ENCODE measurements at places on chromosomes 3 and 15. TPM values are rescaled to one million over a fixed set of nuclear protein-coding genes. Genes with fewer than 3 reads are reported as not detected.

Gene GRAMD2A
- total RNA-seq, result 2.9 TPM

Gene P2RY13
- 1.3 TPM for total RNA-seq

Gene UACA
- total RNA-seq, result 179 TPM

GRCh38 chr15:58865425-58865880, 68.0 kb downstream of the SLTM start:
- DNase-seq, result no peak

DNA sequence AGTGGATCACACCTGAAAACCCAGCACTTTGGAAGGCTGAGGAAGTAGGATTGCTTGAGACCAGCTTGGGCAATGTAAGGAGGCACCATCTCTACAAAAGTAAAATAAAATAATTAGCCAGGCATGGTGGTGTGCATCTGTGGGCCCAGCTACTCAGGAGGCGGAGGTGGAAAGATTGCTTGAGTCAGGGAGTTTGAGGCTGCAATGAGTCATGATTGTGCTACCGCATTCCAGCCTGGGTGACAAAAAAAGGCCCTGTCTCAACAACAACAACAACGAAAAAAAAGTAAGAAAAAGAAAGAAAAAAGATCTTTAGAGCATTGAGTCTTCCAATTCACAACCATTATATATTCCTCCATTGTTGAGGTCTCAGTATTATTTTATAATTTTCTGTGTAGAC, 192.4 kb upstream of the DPH6 start:
- DNase-seq, result no peak

DNA sequence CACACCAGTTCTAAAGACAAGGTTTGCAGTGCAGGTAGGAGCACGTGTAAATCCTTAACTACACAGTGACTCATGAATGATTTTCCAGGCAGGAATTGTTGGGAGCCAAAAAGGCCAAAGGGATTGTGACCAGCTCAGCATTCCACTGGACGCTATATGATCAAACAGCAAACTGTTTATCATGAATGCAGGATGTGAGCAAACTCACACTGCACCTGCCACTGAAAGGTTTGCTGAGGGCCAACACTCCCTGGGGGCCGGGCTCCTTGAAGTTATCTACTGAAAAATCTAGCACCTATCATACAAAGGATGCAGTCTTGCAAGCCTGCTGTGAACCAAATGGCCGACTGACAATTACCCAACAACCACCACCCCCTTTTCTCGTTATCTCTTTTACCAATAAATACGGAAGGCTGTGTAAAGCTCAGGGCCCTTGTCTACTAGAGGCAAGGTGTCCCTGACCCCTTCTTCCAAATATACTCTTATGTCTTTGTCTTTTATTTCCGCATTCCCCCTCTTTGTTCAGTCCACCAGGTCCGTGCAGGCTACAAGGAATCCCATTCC, 11.5 kb upstream of the DNASE1L3 start:
- no peak for DNase-seq

DNA sequence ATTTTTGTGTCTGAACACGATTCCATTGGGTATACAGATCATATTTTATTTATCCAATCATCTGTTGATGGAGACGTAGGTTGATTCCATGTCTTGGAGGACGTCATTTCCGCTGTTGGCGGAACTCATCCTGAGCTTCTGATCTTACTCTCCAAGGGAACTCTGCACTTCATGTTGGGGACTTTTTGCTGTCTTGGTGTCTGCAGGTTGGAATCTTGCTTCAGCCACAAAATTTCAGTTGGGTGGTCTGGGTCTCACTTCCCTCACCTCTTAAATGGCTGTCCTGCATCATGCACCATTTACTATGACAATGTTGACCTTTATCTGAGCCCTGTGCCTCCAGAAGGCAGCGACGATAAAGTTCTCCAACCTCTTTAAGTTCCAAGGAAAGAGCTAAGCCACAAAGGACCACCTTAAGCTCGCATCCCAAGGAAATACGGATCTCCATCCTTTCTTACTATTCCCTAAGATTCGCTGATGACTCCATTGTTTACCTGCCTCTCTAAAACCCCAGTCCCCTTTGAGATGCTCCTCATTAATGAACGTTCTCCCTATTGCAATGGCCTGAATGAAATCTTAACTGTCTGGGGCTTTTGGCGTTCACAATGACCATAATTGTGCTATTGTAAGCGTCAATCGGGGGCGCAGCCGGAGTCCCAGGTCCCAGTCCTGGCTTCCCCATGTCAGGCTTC, 23.1 kb upstream of the RNU6-1 start:
- no peak for DNase-seq

GRCh38 chr3:9396301-9396631, 1.1 kb upstream of the SETD5 start:
- DNase-seq, result peak; percentile 80

GRCh38 chr15:70212963-70213315, 115.2 kb upstream of the TLE3 start:
- no peak for DNase-seq

- no peak for DNase-seq
Observed at GRCh38 chr15:28942046-28942445, 56.3 kb downstream of the APBA2 start.

DNA sequence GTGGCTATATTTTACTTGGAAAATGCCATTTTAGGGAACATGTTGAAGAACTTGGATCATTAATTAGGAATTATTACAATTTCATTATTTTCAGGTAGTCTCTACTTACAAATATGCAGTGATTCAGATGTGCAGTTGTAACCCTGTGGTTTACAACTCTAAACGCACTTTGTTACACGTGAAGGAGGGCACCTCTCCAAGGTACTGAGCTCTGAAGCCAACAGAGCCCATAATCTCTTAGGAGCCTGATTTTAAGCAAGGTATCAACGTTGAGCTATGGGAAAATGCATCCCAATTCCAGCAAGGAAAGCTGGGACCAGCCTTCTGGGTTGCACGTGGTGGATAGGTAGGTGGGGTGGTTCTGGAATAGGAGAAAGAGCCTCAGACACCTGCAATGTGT, 81.5 kb upstream of the FAM3D start:
- no peak for DNase-seq

DNA sequence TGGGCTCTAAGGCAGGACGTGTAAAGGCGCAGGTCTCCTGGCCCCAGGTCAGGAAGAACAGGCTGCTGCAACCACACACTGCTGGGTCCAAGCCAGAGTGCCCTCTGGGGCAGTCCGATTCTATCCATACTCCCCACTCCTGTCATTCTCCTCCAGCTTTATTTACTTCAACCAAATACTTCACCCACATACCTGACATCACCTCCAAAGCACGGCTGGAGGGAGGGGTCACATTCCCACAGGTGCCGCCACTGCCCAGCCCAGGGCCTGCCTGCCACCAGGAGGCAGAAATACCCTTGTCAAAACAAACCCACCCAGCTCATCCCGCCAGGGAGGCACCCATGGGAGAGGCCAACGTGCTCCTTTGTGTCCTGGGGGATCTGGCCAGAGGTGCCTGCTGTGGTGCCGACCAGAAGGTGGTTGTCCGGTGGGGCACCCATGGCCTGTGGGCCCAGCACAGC, 100.4 kb downstream of the DAPK2 start:
- DNase-seq, result no peak

DNA sequence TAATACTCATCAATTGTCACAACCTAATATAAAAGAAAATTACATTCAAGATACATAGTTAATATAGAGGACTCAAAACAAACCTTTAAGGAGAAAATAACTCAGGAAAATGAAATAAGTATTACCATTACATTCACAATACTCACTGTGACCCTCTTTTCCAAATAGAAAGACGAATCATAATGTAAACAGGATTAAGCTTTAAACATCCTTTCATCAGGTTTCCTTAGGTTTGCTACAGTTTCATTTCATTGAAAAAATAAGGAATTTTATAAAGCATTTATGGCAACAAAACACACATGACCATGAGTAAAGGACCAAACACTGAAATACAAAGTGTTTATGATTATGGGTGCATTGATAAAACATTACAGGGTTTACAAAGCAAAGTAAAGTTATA, 162.7 kb downstream of the ALCAM start:
- DNase-seq, result no peak

GRCh38 chr15:44231842-44232241, 36.8 kb upstream of the FRMD5 start:
- DNase-seq, result no peak
